Panc1 (cell line): ENCODE measurements at places on chromosomes 4 and X.

DNA sequence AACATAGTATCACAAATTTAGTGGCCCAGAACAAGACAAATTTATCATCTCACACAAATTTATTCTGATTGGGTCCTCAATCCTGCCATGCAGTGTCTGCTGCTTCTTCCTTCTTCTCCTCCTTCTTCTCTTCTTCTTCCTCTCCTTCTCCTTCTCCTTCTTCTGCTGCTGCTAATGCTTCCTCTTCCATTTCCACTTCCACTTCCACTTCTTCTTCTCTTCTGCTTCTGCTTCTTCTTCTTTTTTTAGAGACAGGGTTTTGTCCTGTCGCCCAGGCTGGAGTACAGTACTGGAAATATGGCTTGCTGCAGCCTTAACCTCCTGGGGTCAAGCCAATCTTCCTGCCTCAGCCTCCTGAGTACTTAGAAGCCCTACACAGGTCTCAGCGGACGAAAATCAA, 37.5 kb downstream of the FGFBP1 start:
- DNase-seq, result no peak

GRCh38 chr4:130154901-130155300, 1058.9 kb downstream of the C4orf33 start:
- DNase-seq, result no peak

GRCh38 chr4:85940151-85940550, 419.7 kb downstream of the MAPK10 start:
- DNase-seq, result no peak

DNA sequence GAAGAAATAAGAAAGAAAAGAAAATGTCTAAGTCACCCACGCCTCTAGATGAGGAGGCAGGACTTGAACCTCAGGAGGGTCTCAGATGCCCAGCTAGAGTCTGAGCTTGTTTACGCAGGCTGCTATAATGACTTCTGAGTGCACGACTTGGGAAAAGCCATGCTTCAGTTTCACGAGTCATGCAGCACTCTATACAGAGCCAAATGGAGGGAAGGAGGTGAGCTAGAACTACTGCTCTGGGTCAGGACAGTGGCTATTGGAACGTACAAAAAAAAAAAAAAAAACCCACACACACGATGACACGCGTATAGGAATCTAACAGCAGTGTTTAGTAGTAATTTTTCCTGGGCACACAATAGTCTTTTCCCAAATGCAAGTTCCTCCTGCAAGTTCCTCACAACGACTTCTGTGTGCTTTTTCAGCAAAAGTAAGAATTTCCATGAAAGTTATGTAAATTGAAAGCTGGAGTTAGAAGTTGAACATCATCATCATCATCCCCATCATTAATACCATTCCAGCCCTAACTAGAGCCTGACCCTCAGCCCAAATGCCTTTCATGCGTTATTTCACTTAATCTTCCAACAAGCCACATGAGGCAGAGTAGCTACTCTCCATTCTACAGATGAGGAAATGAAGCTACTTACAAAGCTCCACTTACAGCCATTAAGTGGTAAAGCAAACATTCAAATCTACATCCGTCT, 36.6 kb downstream of the IRF2 start:
- DNase-seq, result no peak
